ENCODE measurements at places on chromosomes 3 and 15.

DNA sequence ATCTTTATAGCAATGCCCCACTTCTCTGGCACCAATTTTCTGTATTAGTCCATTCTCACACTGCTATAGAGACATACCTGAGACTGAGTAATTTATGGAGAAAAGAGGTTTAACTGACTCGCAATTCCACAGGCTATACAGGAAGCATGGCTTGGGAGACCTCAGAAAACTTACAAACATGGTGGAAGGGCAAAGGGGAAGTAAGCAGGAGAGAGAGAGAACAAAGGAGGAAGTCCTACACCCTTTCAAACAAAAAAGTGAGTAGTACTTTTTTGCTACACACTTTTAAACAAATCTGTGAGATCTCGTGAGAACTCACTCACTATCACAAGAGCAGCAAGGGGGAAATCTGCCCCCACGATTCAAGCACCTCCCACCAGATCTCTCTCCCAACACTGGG is 67.8 kb upstream of the ZBED2 start:
- DNase-seq, result no peak

DNA sequence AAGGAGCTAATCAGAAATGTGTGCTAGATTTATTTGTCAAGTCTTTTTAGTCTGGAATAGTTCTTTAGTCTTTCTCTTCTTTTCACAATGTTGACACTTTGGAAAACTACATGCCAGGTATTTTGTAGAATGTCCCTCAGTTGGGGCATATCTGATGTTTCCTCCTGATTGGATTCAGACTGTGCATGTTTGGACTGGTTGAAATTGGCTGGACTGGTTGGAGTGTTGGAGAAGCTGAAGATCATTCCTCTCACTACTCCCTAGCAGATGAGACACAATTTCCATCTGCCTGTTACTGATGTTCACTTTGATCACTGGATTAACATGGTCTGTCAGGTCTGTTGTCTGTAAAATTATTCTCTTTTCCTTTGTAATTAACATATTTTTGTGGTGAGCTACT is 3.7 kb downstream of the NME9 start:
- no peak for DNase-seq

DNA sequence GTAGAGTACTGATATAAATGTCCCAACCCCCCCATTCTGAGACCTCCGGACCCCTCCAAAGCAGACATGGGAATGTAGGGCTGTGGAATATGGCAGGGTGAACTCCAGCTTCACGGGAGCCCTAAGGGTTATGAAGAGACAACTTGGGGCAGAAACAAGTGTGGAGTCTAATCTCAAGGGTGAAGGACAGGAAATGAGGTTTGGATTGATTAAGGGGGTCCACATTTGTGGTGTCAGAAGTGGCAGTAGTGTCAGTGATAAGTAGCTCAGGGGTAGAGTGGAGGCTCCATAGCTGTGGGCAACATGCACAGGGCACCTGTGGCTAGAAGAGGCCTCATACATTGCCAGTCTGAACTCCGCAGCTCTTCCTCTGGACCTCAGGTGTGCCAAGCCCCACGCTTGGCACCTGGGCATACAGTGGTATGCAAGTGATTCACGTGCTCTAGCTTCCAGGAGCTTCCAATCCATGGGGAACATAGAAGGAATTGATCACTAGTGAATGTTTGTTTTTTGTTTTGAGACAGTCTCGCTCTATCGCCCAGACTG is 4.1 kb upstream of the P4HTM start:
- DNase-seq, result no peak

DNA sequence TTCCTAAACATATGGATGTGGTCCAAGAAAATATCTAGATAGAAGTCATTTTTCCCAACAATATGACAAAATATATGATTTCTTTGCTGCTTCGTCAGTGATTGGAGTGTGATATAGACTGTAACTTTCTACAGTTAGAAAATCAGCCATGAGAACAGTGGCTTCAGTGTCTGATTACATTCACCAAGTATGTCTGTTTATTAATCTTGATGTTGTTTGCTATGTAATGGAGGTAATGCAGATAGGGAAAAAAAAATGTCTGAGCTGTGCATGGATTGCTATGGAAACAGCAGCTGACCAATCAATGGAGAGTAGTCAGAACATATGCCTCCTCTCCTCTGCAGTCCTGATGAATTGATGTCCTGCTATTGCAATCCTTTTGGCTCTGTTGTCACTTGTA is 72.3 kb upstream of the GAP43 start:
- no peak for DNase-seq

DNA sequence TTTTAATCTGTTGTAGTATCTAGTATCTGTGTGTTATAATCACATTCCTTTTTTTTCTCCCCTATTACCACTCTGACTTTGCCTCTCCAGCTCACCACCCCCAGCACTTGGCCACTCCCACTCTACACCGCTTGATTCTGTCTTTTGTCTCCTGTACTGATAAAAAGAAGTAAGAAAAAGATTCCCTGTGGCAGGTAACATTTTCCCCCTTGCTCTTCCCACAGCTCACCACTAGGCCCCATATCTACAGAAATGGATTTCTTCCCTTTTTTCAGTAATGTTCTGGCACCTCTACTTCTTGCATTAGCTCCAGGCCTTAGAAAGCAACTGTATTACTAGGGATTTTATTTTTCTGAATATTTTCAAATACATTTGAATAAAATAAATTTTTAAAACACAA is 25.6 kb downstream of the KCNH8 start:
- no peak for DNase-seq

DNA sequence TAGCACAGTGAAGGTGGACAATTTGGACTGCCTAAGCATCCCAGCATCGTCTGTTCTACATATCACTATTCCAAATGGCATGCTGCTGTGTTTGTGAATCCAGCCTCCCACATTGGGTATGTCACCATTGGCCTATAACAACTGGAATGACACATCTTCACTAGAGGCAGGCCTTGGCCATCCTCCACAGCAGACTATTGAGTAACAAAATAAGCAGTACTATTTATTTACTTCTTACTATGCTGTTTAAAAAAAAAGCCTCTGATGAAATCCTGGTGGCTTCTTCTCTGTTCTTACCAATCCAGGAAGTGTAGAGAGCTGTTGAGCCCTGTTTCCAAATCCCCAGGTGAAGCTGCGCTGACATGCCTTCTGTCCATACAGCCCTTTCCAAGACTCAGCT is 30.6 kb upstream of the CERS3 start:
- DNase-seq, result no peak

- DNase-seq, result no peak
Measured at GRCh38 chr3:143315766-143316165, 196.2 kb downstream of the CHST2 start.

DNA sequence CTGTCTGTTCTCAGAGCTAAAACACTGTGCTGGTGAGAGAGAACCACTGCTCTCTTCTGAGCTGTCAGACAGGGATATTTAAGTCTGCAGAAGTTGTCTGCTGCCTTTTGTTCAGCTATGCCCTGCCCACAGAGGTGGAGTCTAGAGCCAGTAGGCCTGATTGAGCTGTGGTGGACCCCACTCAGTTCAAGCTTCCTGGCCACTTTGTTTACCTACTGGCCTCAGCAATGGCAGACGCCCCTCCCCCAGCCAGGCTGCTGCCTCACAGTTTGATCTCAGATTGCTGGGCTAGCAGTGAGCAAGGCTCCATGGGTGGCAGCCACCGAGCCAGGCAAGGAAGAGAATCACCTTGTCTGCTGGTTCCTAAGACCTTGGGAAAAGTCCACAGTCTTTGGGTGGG is 21.0 kb upstream of the CACNA1D start:
- DNase-seq, result no peak

GRCh38 chr15:79872358-79873017 is 24.3 kb downstream of the MTHFS start:
- DNase-seq, result no peak

DNA sequence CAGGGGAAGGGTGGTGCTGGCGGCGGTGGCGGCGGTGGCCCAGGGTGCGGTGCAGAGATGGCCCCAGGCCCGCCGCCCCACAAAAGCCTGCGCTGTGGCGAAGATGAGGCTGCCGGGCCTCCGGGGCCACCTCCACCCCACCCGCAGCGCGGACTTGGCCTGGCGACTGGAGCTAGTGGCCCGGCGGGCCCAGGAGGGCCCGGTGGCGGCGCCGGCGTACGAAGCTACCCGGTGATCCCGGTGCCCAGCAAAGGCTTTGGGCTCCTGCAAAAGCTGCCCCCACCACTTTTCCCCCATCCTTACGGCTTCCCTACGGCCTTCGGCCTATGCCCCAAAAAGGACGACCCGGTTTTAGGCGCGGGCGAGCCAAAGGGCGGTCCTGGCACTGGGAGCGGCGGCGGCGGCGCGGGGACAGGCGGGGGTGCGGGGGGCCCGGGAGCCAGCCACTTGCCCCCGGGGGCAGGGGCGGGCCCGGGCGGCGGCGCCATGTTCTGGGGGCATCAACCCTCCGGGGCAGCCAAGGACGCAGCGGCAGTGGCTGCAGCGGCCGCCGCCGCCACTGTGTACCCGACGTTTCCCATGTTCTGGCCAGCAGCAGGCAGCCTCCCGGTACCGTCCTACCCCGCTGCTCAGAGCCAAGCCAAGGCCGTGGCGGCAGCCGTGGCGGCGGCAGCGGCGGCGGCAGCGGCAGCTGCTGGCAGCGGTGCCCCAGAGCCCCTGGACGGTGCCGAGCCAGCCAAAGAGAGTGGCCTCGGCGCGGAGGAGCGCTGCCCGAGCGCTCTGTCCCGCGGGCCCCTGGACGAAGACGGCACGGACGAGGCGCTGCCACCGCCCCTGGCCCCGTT is 1.6 kb downstream of the SKOR1 start:
- DNase-seq, result no peak

DNA sequence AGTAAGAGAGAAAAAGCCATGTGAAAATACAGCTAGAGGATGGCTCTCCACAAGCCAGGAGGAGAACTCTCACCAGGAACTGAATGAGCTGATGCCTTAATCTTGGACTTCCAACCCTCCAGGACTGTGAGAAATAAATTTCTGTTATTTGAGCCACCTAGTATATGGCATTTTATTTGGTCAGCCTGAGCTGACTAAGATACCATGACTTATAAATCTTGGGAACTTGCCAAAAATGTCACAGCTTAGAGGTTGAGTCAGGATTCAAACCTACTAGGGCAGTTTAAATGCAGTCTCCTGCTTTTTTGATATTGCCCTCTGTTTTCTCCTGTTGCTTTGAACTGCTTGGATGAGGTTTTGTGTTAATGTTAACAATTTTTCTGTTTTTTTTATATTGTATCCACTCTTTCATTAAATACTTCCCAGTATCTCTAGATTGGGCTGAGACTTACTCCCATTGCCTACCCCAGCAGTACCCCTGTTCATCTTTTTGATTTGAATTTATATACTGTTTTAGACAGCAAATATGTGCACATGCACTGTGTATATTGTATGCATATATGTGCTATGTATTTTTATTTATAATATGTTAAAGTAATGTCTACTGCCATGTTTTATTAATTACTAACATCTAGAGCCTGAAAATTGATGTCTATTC is 1223.2 kb downstream of the OTOL1 start:
- DNase-seq, result no peak

DNA sequence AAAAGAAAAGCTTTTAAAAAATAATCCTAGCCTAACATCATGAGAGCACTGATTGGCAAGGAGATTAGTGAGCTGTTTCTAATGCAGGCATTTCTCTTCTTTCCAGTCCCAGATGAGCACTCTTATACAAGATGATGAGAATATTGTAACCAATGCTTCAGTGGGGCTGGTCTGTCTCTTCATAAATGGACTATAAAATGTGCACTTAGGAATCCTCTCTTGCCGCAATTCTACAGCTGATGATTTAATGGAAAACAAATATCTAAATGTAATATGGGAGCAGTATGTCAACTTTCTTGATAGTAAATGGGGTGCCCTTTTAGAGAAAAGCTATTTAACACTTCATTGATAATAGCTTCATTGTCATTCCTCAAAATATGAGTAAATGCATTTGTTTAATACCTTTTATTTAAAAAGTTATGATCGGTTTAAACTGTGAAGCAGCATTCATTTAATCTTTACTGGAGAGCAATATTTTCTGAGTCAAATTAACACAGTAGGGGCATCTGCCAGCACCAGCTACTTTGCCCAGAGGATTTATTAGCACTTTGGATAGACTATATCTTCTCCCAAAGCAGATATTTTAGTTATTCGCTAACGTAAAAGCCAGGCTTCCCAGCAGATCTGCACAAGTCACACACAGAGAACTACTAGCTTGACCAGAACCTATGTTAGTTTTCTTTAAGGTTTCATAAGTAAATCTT is 985.9 kb downstream of the DIPK2A start:
- no peak for DNase-seq

DNA sequence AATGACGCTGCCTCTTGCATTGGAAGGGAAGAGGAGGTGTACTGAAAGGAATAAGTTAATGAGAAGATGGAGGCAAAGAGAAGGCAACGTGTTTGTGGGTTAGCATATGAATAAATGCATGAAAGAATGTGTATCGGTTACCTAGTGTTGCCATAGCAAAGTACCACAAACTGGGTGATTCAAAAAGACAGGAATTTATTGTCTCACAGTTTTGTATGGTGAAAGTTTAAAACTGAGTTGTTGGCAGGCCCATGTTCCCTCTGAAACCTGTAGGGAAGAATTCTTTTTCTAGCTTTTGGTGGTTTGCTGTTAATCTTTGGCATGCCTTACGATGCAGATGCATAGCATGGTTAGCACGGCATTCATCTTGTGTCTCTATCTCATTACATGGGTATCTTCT is 729.9 kb downstream of the MECOM start:
- no peak for DNase-seq

GRCh38 chr15:90067953-90068606 is 34.2 kb downstream of the IDH2 start:
- DNase-seq, result no peak

DNA sequence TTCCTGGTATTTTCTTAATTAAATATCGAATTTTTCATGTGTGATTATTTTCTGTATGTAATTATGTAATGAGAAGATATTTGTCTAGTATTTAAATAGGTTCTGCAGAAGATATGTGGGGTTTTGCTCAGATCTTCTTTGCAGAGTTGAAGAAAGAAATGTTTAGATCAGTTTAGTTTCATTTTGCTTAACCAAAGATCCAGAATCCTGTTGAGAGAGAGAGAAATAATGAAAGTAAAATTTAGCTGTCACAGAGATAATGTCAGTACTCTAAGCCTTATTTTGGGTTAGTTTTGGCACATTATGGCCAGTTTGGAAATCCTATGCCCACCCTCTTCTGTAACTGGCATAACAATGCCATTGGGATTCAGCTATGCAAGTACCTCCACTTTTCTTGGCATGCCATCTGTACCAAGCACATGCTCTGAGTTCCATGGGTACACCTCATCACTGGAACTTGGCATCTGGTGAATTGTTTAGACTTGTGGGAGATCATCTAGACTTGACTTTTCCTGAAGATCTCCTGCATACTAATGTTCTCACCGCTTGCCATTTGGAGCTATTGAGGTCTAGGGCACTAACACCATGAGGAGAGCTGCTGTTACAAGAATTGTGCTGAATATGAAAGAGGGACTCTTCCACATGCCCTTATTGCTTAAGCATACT is 30.9 kb downstream of the PLSCR1 start:
- no peak for DNase-seq

DNA sequence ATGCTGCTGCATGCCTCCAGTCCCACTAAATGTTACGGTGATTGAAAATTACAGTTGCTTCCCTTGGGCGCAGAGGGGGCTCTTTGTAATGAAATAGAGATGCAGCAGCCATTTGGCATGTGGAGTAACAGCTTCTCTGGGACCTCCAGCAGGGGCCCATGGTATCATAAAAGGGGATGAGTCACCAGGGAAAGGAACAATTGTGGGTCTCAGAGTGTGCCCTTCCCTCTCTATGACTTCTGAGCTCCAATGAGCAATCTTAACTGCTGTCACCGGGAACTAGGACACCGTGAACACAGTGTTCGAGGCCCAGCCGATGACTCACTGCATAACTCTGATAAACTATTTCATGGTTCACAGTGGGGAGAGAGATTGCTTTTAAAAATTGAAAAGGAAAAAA is 164.8 kb upstream of the NUDT16 start:
- no peak for DNase-seq
